ENCODE measurements at places on chromosomes 6 and 20.
A peak's percentile ranks its signal among the peaks of the same experiment; 100 is the strongest.

GRCh38 chr6:44304282-44305199 lies 8.6 kb downstream of the AARS2 start:
- DNase-seq: no peak

DNA sequence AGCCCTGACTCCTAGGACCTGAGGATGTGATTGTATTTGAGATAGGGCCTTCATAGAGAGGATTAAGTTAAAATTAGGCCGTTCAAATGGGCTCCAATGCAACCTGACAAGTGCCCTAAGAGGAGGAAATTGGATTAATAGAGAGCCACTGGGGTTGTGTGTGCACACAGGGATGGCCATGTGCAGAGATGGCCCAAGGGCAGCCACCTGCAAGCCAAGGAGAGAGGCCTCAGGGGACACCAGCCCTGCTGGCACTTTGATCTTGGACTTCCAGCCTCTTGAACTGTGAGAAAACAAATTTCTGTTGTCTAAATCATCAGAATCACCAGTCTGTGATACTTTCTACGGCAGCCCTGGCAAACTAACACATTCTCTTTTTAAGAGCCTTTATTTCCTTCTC lies 598.8 kb downstream of the UTRN start:
- no peak for DNase-seq

DNA sequence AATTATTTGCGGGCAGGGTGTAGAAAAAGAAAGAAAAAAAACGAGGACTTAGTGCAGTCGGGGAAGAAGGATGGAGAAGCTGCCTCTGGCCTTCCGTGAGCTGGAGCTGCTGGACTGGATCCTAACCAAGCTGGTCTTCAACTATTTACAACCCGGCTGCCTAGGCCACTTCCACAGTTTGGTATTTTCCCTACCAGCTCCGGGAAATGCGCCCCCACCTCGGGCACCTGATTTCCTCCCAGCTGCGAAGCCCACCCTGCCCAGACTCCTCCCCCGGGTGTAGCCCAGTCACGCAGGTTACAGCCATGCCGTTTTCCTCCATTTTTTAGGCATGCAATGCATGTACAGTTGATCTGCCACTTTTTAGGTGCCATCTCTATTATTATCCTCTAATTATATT lies 21.2 kb downstream of the THEMIS start:
- no peak for DNase-seq

DNA sequence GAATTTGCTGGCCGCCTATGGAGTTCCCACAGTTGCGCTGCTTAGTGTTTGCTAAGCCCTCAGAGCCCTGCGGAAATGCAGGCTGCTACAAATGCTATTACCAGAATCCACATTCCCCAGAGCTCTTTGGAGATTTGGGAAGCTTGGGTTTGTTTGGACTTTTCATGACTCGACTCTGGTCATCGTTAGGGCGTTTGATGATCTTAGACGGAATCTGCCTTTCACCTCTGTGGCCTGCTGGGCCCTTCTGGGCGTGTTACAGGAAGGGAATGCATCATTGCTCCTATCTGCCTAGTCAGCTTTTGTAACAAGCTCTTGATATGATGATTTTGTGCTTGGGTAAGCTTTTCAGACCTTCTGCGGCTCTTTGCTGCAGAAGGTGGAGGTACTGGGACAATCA lies 50.8 kb downstream of the EYA2 start:
- DNase-seq: peak; percentile 23

DNA sequence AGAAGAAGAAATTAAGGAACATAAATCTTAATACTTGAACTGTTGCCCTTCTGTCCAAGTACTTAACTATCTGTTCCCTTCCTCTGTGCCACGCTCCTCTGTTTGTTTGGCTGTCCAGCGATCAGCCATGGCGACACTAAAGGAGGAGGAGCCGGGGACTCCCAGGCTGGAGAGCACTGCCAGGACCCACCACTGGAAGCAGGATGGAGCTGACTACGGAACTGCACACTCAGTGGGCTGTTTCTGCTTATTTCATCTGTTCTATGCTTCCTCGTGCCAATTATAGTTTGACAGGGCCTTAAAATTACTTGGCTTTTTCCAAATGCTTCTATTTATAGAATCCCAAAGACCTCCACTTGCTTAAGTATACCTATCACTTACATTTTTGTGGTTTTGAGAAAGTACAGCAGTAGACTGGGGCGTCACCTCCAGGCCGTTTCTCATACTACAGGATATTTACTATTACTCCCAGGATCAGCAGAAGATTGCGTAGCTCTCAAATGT lies 17.1 kb downstream of the IRF4 start:
- DNase-seq: peak; percentile 58

DNA sequence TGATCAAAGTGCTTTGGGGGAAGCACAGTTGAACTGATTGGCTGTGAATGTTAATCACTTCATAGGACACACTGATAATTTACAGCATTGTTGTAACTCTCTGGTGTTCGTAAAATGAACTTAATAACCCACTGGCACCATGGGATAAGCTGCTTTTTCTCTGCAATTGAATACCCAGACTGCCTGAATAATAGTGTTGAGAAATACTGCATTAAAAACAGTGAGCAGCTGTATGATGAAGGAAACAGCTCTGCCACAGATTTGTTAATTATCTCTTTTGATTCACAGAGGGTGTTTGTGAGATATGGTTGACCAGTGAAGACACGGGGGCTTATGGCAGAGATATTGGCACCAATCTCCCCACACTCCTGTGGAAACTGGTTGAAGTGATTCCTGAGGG lies 420.9 kb downstream of the CDKAL1 start:
- DNase-seq: no peak

DNA sequence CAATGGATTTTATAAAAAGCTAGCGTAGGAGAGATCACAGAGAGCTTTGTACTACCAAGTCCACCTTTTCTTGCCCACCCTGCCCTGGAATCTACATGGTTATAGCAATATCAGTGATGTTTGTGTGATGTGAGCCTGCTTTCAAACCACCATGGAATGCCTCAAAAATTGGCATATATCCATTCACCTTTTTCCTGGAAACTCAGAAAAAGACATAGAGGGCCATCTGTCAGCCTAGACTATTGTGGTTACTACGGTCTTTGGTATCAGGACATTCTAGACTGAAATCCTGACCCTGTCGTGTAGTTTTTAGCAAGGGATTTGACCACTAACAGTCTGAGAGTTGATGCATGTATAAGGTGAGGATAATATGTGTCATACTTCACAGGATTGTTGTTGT lies 239.6 kb downstream of the GRIK2 start:
- no peak for DNase-seq

GRCh38 chr6:69284176-69284730 lies 512.6 kb downstream of the LMBRD1 start:
- no peak for DNase-seq

DNA sequence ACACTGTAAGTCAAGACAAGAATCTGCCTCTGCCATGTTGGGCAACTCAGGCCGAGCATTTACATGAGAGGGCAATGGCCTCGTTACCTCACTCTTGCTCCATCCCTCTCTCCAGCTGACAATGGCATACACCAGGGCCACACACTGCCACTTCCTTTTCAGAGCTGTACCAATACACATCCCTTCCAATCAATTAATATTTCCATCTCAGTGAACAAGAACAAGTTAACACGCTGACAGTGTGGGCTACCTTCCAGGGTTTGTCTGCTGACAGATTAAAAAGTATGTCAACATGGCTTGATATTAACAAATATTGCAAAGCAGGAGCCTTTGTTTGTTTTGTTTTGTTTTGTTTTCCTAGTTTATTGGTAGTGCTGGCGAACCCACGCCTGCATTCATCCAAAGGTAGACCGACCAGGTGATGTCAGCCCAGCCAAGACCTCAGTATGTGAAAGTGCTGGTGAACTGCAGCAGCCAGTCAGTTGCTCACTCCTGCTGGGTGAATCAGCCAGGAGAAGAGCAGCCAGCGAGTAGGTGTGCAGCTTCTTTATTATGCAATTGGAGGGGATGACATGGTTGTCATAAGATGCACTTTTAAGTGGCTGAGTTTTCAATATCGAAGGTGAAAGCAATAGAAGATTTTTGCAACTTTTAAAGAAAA lies 487.3 kb upstream of the JARID2 start:
- DNase-seq: peak; percentile 96

GRCh38 chr6:107555449-107555848 lies 65.5 kb downstream of the SOBP start:
- no peak for DNase-seq

DNA sequence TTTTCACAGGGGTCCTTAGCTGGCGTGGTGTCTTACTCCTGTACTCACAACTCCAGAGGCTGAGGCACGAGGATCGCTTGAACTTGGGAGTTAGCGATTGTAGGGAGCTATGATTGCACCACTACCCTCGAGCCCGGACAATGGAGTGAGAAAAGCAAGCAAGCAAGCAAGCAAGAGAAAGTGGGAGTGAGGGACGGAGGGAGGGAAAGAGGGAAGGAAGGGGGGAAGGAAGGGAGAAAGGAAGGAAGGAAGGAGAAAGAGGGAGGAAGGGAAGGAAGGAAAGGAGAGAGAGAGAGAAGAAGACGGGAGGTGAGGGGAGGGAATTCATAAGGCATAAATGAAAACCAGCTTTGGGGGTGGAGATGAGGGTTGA lies 120.5 kb downstream of the TRIM27 start:
- DNase-seq: no peak

GRCh38 chr6:161318456-161318855 lies 44.6 kb upstream of the AGPAT4 start:
- no peak for DNase-seq

DNA sequence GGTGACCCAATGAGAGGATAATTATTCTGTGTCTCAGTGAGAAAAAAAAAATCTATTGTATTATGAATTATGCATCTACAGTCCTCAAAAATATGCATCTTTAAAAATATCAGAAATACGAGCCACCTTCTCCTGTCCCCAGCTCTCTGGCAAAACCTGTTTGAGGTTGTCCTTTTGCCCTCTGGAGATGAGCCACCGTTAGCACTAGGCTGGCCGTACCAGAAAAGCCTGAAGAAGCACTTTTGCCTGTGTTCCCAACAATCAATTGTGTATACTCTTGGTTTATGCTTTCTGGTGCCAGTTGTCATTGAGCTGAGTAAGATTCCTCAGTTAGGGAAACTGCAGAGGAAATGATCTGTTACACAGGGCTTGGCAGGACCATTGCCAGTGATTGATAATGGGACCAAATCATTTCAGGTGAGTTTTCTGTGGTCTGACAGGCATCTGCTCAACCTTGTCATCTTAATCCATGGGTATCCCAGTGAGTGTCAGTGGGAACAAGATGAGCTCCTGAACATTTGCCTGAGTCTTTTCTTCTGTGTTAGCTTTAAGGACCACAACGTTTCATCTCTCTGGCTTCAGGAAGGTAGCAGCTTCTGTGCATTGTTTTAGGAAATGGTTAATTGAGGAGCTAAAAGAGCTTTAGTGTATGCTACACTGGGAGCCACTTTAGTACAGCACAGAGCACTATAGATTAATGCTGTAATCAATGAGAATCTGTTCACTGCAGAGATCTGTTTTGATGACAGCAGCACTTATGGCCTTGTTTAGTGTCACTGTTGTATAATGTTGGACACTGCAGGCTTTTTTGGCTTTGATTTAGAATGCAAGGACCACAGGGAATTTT lies 330.1 kb downstream of the RIMS1 start:
- no peak for DNase-seq

- no peak for DNase-seq
Measured at GRCh38 chr6:144728804-144729203, 443.7 kb downstream of the UTRN start.

All from NCI-H2029 (cell line).